ENCODE measurements at places on chromosomes 5 and 9.

- no peak overlapping the region for H3K4me3 ChIP-seq
- DNase-seq, result no peak
- H3K27me3 ChIP-seq, result no peaks in the 10 kb centered on the region
- peaks cover 14% of the 10 kb centered on the region for H3K4me1 ChIP-seq
Observed at GRCh38 chr9:1462626-1463308, 412.6 kb downstream of the DMRT2 start.

DNA sequence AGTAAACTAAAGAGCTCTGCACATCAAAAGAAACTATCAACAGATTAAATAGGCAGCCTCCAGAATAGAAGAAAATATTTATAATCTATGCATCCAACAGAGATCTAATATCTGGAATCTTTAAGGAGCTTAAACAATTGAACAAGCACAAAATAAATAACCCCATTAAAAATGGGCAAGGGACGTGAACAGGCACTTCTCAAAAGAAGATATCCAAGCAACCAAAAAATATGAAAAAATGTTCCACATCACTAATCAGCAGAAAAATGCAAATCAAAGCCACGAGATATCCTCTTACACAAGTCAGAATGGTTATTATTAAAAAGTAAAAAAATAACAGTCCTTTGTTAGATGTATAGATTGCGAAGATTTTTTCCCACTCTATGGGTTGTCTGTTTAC is 109.1 kb upstream of the TRPC7 start:
- H3K27me3 ChIP-seq, result peaks cover 63% of the 10 kb centered on the region
- DNase-seq, result no peak
- H3K27ac ChIP-seq, result no peak overlapping the region
- H3K36me3 ChIP-seq, result peaks cover 6% of the 10 kb centered on the region
- no peaks in the 10 kb centered on the region for H3K4me1 ChIP-seq
- H3K4me3 ChIP-seq, result no peak overlapping the region

DNA sequence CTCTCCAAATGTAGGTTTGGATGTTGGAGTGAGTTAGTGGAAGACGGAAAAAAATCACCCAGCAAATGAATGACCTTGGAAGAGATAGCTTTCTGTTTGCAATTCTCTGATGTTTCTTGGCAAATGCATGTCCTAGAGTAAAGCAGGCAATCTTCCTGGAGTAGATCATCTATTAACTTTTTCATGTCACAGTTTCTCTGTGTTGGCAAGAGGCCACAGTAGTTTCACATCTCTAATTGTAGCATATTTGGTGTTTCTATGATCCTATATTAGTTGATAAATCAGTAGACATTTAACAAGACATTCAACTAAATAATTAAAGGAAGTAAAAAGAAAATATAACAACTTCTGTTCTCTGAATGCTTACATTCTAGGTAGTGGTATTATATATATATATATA is 138.2 kb upstream of the MINAR2 start:
- DNase-seq, result no peak
- H3K36me3 ChIP-seq, result no peaks in the 10 kb centered on the region
- H3K27me3 ChIP-seq, result peaks cover 19% of the 10 kb centered on the region
- H3K4me1 ChIP-seq, result no peaks in the 10 kb centered on the region
- H3K4me3 ChIP-seq, result no peak overlapping the region
- no peak overlapping the region for H3K27ac ChIP-seq

- no peaks in the 10 kb centered on the region for H3K36me3 ChIP-seq
- DNase-seq, result no peak
- H3K4me3 ChIP-seq, result no peak overlapping the region
Observed at GRCh38 chr9:82584349-82584863, 478.5 kb downstream of the RASEF start.

- DNase-seq, result no peak
- H3K36me3 ChIP-seq, result no peaks in the 10 kb centered on the region
- H3K4me1 ChIP-seq, result peaks cover 16% of the 10 kb centered on the region
- H3K27me3 ChIP-seq, result no peaks in the 10 kb centered on the region
Observed at GRCh38 chr5:38534156-38534453, 22.3 kb downstream of the LIFR start.

DNA sequence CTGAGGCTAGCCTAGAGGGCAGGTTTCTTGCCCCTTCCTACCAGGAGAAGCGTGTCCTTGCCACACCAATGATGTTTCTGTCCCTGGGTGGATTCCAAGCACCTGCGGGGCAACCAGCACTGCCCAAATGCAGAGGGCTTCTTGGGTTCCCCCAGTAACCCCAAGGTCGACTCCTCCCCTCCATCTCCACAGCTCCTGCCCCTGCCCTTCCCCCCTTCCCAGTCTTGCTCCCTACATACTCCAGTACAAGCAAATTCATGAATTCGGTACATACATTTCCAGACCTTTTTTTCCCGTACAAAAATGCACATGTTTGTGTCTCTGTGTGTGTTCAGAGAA is 12.8 kb upstream of the JADE2 start:
- H3K27ac ChIP-seq, result peak overlapping the region; percentile 82
- peaks cover 48% of the 10 kb centered on the region for H3K4me1 ChIP-seq
- DNase-seq, result no peak
- peak overlapping the region; percentile 48 for H3K4me3 ChIP-seq
- no peaks in the 10 kb centered on the region for H3K27me3 ChIP-seq

GRCh38 chr9:105154723-105155191 is 89.7 kb upstream of the SLC44A1 start:
- H3K4me1 ChIP-seq, result peaks cover 17% of the 10 kb centered on the region
- peak; percentile 64 for DNase-seq
- no peak overlapping the region for H3K4me3 ChIP-seq
- H3K27me3 ChIP-seq, result no peaks in the 10 kb centered on the region

- H3K27ac ChIP-seq, result no peak overlapping the region
- no peaks in the 10 kb centered on the region for H3K36me3 ChIP-seq
- H3K4me3 ChIP-seq, result no peak overlapping the region
- DNase-seq, result no peak
- no peaks in the 10 kb centered on the region for H3K27me3 ChIP-seq
- H3K4me1 ChIP-seq, result peaks cover 6% of the 10 kb centered on the region
Observed at GRCh38 chr5:9524941-9525340, 20.9 kb downstream of the SEMA5A start.

DNA sequence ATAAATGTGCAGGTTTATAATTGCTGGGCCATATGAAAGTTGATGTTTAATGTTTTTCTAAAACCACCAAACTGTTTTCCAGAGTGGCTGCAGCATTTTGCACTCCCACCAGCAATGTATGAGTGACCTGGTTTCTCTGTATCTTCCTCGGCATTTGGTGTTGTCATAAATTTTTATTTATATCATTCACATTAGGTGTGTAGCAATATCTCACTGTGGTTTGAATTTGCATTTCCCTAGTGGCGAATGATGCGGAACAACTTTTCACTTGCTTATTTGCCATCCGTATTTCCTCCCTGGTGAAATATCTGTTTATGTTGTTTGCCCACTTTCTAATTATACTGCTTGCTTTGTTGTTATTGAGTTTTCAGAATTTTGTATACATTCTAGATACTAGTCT is 295.7 kb upstream of the TUT7 start:
- H3K4me1 ChIP-seq, result no peaks in the 10 kb centered on the region
- H3K36me3 ChIP-seq, result no peaks in the 10 kb centered on the region
- no peak overlapping the region for H3K27ac ChIP-seq

- no peaks in the 10 kb centered on the region for H3K36me3 ChIP-seq
- H3K4me1 ChIP-seq, result peaks cover 51% of the 10 kb centered on the region
- H3K27ac ChIP-seq, result peak overlapping the region; percentile 81
- no peak overlapping the region for H3K4me3 ChIP-seq
Observed at GRCh38 chr9:70052768-70053167, 9.1 kb downstream of the MAMDC2 start.

DNA sequence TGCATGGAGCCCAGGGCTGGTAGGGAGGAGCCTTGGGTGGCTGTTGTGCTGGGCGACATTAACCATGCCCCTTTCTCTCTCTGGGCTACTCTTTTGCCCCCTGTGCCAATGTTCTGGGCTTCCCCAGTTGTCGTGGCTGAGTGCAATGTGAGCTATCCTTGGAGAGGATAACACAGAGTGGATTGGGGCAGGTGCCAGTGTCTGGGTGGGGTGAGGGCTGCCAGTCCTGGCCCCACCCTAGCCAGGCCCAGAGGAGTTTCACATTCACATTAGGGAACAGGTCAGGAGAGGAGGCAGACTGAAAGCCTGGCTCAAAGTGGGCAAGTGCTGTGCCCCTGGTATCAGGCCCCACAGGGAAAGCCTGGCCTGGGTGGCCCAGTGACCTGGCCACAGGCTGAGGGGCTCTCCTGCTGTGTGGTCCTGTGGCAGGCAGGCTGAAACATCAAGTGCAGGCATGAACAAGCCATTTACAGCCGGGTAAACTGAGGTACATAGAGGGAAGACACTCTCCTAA is 7.5 kb upstream of the NDST1 start:
- peak overlapping the region; percentile 69 for H3K27ac ChIP-seq
- H3K4me1 ChIP-seq, result peaks cover 82% of the 10 kb centered on the region
- peaks cover 31% of the 10 kb centered on the region for H3K36me3 ChIP-seq

Data from MCF 10A (cell line).